ENCODE measurements at places on chromosomes 2 and 18.

DNA sequence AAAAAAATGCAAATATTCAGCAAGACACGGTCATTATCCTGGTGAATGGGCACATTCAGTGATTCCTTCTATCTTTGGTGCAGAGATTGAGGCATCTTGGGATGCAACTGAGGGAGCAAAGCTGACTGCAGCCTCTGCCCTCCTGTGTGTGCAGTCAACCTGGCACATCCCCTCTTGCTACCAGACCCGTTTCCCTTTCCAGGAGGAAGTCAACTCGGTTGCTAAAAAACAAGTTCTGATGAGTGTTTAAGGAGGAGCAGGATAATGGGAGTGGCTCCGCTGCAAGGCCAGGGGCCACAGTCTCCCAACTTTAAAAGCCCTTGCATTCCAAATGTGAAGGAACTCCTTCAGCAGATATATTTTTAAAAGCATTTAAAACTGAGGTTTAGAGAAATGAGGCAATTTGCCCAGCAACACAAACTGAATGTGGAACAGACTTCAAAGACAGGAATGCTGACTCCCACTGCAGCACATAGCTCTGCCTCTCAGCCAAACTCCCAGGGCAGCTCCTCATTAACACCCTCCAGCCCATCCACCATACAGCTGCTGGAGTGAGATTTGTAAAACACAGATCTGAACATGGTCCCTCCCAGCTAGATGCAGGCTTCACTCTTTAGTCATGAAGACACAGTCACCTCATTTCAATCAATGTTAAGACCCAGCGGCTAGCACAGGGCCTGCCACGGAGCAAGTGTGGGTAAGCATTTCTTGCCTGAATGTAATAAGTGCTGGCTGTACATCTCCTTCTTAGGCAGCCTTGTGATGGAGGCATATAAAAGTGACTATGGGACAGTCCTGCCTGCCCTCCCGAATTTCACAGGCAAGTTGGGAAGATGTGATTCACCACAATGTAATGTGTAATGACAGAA lies 54.3 kb downstream of the VSNL1 start:
- DNase-seq, result no peak

- DNase-seq, result no peak
Measured at GRCh38 chr2:239737144-239737463, 288.0 kb downstream of the NDUFA10 start.

GRCh38 chr2:157438863-157439823 lies 4.7 kb downstream of the CYTIP start:
- DNase-seq, result peak; percentile 52

DNA sequence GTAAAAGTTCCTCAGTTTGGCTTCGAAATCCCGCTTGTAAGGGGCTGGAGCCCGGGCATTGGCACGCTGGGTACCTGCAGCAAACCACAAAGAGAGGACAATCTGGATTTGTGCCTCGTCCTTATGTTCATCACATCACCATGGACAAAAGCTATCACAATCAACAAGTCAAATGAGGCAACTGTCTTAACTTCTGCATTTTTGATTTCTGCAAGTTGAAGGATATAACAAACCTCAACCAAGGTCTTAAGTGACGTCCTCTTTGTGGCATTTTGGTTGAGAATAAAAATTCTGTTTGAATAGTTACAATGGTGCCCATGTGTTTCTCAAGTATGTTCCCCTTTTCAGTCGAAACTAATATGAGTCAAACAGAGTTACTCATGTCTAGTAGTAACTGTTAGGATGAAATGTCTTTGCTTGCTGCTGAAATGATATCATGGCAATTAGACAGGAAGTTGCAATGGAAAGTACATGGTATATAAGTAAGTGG lies 70.8 kb upstream of the STK17B start:
- no peak for DNase-seq

DNA sequence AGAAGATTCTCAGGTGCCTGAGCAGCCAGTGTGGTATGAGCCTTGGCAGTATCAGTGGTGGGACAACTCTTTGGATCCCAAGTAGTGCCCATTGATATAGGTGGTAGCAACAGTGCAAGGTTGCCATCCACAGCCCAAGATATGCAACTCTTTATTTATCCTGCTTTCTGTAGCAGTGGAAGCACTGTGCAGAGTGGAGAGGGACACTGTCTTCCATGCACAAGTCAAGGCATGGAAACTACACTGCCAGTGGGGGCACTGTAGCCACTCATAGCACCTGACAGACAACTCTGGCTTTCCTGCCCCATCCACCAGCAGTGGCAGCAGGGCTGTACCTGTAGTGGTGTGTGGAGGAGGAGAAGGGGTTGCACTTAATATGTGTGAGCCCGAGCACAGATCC lies 409.6 kb upstream of the TMEFF2 start:
- no peak for DNase-seq

- no peak for DNase-seq
Measured at GRCh38 chr2:83172841-83173240, 1286.2 kb downstream of the SUCLG1 start.

GRCh38 chr2:15872854-15873253 lies 67.5 kb upstream of the MYCN start:
- DNase-seq, result no peak

DNA sequence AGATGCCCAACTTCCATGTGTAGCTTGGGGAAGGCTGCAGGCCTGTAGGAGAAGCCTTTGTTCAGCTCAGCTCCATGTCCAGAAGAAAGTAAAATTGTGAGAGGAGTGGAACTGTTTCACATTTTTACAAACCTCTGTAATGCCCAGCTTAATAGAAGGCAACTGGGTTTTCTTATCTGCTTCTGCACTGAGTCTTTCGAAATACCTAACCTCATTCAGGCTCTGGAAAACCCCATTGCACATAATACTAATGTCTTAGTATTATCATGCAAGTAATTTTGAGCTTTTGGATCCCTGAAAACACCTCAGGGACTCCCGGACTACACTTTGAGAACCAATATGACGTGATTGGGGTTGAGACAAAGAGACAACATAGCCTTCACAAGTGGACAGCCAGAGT lies 5.8 kb downstream of the SMIM21 start:
- DNase-seq, result no peak

DNA sequence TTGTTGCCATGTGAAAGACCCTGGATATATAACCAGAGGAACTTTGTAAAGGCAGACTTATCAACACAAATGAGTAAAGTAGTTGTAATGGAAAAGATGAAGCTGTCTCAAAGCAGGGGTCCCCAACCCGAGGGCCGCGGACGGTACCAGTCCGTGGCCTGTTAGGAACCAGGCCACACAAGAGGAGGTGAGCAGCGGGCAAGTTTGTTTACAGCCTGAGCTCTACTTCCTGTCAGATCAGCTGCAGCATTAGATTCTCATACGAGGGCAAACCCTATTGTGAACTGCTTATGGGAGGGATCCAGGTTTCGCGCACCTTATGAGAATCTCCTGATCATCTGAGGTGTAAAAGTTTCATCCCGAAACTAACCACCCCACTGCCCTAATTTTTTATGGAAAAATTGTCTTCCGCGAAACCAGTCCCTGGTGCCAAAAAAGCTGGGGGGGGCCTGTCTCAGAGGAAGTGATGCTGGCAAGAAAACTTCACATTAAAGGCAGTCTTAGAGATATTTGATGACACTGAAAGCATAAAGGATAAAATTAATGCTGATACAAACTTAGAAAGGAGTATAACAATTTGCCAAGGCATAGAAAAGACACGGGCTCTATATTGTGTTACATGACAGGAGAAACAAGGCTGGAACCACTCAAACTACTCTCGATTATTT lies 57.5 kb upstream of the MSTN start:
- no peak for DNase-seq

- peak; percentile 79 for DNase-seq
Measured at GRCh38 chr2:185255566-185255965, 483.0 kb upstream of the FSIP2 start.

- peak; percentile 44 for DNase-seq
Measured at GRCh38 chr18:3652380-3653262, 202.6 kb downstream of the TGIF1 start.

GRCh38 chr2:10382354-10383061 lies 65.6 kb downstream of the ODC1 start:
- DNase-seq, result no peak

GRCh38 chr2:112474844-112475486 lies 7.0 kb upstream of the TTL start:
- DNase-seq, result peak; percentile 43

DNA sequence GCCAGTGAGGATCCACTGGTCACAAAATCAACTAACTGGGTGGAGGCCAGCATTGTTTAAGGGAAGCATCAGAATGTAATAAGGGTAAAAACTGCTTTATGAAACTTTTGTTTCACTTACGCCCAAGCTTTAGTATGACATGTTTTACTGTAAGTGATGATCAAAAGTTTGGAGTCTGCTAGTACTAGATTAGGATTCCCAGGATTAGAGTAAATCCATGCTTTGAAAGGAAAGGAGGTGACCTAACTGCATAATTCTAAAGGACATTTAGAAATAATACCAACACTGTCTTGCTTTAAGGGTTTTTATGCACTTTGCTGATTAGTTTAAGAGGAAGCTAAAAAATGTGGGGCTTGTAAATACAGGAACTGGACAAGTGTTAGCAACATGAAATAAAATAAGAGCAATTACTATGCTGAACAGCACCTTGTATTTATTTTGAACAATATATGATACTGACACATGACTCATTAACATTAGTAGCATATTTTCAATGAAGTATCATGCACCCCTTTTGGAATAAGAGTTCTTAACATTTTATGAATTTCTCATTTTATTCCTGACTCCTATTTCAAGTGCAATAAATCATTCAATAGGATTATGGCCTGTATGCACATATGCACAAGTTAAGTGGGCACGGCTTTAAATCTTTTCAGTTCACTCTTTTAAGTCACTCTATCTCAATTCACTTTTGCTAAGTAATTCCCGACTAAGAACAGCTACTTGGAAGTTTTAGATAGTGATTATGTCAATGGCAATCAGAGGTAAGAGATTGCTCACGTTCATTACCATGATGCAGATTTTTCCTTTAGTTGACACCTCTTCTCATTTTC lies 62.5 kb downstream of the STK39 start:
- no peak for DNase-seq

DNA sequence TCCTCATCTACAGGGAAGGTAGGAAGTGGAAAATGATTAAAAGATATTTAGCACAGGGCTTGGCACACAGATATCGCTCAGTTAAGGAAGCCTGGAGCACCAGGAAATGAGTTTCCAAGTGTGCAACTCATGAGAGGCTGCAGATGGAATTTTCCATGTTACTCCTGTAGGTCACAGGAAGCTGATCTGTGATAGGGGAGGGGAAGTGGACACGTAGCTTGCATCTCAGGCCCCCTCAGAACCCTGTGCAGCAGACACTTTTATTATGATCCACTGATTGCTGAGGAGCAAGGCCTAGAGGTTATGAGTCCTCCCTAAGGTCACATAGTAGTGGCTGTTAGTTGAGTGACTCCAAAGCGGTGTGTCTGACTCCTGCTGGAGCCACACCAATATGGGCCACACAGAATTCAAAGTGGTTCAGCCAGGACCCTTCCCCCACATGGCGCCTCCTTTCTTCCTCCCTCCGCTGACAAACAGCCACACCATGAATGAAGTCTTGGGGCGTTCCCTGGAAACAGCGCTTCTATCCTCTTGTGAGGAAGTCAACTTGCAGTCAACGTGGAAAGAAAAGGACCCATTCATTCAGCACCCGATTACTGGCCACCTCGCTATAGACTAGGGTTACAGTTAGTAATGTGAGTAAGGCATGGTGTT lies 21.5 kb downstream of the DYSF start:
- no peak for DNase-seq

DNA sequence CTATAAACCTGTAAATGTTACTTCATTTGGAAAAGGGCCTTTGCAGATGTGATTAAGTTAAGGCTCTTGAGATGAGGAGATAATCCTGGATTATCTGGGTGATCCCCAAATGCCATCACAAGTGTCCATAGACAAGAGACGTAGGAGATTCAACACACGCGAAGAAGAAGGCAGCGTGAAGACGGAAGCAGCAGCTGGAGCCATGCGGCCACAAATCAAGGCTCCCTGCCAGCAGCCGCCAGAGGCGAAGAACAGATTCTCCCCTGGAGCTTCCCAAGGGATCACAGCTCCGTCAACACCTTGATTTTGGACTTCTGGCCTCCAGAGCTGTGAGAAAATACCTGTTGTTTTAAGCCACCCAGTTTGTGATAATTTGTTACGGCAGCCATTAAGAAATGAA lies 11.0 kb upstream of the VAPA start:
- no peak for DNase-seq

DNA sequence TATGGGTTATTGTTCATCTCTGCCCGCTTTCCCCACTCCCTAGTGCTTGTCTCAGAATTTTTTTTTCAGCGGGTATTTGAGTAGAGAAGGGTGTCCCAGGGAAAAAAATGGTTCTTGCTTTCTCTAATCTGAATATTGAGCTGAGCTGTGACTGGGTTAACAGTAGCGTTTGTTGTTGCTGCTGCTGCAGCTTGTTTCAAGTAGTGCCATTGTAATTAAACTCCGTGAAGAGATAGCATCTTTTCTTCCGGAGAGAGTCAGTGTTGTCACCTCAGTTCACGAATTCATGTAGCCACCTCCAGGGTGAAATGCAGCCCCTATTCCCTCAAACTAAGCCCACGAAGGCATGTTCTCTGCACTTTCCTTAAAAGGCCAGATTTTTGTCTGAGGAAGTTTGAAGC lies 1.5 kb upstream of the AAK1 start:
- no peak for DNase-seq

GRCh38 chr18:40341701-40342100 lies 1613.3 kb upstream of the PIK3C3 start:
- no peak for DNase-seq

- DNase-seq, result no peak
Measured at GRCh38 chr18:36264283-36264682, 33.2 kb upstream of the FHOD3 start.

GRCh38 chr2:123648956-123649355 lies 376.1 kb upstream of the CNTNAP5 start:
- DNase-seq, result no peak

GRCh38 chr2:163690896-163691295 lies 44.9 kb downstream of the FIGN start:
- DNase-seq, result no peak
